ENCODE measurements at places on chromosomes 2 and 18.

DNA sequence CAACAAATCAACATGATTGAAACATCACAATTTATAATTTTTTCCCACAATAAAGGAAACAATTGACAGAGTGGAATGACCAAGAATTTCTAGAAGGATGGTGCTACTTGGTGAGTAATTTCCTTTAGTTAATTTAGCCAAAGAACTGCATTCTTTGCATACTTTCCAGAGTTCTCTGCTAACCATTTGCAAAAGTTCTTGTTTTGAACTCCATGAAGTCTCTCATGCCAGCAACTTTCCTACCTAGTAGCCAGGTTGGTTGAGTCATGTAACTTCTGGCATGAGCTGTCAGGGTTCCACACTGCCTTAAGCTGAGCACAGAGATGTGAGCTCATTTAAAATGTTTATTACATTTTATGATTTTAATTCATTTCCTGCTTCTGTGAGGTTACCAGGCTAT lies 539.6 kb downstream of the PID1 start:
- DNase-seq = no peak

DNA sequence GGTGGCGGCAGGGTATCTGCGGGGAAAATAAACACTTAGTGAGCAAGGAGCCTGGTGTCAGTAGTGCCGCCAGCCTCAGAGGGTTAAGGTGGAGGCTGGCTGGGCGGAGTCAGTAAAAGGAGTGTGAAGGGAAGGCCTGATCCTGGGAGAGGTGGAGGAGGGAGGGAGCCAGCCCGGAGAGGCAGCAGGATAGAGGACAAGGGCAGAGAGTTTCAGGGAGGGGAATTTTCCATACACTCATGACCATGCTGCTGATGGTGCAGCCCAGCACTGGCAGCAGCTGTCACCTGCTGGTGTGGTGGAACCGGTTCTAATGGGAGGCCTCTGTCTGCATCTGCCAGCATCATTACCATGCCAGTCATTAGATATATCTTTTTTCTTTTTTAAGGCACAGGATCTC lies 2.0 kb upstream of the TEX44 start:
- no peak for DNase-seq

DNA sequence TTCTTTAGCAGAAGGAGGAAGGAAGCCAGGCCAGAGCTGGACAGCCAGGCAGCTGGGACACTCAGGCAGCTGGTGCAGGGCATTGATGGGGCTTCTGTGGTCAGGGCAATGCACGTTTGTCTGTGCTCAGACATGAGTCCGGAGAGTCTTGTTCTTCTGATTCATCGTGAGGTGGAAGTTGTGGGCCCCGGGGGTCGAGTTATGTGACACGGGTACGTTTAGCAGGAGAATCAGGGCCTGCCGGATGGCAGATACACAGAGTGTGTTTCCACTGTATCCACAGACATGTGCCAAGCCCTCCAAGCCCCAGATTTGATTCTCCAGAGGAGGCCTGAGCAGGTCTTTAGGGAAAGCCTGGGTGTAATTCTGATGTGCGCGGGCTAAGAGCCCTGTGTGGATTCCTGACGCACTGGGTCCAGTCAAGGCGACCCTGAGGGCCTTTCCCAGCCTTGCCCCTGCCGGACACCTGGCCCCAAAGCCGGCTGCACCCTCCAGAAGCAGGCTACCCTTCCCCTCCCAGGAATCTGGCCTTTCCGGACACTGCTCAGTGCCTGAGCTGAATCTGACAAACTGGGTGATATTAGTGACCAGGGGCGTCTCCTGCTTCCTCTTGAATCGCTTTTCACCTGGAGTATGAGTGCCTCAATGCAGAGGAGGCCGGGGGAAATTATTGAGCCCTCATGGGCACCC lies 10.1 kb downstream of the ARHGEF4 start:
- DNase-seq = peak; percentile 76

DNA sequence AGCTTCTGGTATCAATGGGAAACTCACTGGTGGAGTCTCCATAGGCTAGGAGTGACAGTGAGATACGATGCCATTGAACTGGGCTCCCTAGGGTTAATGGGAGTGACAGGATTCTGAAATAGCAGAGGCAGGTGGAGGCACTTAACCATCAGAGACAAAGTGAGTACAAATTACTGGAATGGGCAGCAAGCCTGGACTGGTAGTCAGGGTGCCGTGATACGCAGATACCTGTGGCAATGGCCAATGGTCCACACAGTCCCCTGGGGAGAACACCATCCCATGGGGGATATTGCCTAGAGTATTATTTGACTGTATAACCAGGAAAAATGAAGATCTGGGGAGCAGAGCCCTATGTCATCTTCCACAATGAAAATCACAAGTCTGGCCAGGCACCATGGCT lies 17.3 kb downstream of the CHCHD5 start:
- no peak for DNase-seq

DNA sequence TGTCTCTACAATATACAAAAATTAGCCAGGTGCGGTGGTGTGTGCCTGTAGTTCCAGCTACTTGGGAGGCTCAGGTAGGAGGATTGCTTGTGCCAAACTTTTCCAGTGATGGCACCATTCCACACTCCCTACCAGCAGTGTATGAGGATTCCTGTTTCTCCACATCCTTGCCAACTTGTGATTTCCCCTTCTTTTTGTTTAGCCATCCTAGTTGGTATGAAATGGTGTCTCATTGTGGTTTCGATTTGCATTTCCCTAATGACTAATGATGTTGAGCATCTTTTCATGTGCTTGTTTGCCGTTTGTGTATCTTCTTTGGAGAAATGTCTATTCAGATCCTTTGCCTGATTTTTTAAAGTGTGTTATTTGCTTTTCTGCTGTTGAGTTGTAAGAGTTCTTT lies 41.0 kb downstream of the EPB41L5 start:
- DNase-seq = no peak

GRCh38 chr2:121333834-121334558 lies 49.0 kb upstream of the TFCP2L1 start:
- DNase-seq = no peak

DNA sequence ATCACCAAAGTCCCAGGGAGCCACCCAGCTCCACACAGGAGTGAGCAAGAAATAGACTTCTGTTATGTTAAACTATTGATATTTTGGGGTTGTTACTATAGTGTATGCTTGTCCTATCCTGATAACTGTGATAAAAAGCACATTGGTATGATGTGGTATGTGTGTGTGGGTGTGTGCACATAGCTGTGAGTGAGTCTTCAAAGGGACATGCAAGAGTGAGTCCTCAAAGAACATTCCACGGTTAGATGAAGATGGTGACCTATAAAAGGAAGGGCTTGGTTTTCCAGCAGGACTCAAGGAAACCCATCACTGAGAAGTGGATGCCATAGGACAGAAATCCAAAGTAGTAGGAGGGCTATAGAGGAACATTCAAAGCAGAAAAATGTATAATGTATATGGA lies 342.9 kb downstream of the TSN start:
- no peak for DNase-seq

GRCh38 chr18:3579701-3580100 lies 129.7 kb downstream of the TGIF1 start:
- peak; percentile 92 for DNase-seq

DNA sequence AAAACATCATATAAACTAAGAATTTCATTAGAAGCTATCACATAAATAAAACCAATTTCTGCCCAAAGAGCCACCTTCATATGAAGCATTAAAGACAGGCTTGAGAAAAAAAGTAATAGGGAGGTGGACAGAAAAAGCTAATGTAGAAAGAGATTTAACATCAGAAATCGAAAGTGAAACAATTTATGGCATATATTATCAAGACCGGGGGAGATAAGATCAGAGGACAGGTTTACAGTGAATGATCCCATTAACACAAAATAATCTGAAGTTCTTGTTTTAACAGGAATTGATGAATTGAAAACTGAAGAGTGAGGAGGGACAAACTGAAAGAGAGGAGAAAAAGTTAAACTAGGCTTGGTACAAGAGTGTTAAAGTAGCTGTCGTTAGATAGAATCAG lies 786.3 kb upstream of the FSHR start:
- no peak for DNase-seq

DNA sequence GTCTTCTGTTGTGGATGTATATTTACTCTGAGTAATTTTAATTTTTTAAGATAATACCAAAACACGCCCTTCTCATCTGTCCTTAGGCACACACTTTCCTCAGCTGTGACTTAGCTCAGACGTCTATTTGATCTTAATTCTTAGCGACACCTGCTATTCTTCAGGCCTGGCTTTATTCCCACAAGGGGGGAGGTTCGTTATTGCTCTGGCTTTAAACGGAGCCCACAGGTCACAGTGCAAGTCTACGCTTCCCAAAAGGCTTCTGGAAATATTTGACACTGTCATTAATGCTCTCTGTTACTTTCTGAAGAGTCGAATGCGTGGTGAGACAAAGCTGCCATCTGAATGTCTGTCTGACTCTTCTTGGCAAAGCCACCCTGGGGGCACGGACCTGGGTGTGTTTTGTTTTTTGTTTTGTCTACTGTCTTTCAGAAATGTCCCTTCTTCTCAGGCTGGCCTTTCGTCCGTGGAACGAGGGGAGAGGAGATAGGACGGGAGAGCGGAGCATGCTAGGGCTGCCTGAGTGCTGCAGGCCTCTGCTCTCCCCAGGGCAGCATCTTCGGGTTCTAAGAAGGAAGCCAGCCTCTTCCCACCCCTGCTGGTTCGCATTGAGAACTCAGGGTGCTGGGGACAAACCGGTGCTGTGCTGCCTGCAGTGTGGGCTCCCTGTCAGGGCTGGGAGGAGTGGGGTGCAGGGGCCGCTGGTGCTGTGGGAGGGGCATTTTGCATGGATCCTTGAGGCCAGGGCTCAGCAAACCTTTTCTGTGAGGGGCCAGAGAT lies 61.9 kb downstream of the ASAP2 start:
- DNase-seq = no peak

DNA sequence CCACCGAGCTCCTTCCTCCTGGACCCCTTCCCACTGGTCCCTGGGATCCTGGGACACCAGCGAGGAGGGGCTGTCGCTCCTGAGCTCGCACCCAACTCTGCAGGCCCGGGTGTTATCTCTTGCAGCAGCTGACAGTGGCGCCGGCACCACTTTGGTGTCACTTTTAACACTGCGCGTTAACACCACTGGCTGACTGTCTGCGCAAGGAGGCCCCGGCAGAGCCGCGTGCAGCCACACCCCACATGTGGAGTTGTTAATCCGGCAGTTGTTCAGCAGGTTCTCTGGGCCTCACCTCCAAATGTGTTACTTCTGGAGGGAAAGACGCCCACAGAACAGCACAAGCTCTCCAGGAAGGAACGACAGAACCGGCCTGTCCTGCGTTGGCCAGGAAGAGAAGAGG lies 155.0 kb upstream of the GLI2 start:
- no peak for DNase-seq

- DNase-seq = no peak
Measured at GRCh38 chr18:31258789-31259188, 59.2 kb upstream of the DSG1 start.

DNA sequence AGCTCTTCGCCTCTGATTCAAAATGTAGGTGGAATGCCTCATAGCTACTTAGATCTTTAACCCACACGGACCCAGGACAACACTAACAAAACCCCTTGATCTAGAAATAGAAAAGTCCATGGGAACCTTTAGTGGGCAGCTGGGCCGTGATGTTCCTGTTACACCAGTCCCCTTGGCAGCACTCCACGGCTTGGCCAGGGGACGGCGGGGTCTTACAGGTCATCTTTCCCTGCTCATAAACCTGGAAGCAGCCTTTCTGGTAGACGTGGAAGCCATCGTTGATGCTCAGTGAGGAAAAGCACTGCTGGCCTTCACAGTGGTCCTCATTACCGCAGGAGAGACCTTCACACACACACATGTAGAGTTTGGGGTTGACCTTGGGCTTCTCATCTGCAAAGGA lies 95.9 kb downstream of the ACVR1 start:
- no peak for DNase-seq

DNA sequence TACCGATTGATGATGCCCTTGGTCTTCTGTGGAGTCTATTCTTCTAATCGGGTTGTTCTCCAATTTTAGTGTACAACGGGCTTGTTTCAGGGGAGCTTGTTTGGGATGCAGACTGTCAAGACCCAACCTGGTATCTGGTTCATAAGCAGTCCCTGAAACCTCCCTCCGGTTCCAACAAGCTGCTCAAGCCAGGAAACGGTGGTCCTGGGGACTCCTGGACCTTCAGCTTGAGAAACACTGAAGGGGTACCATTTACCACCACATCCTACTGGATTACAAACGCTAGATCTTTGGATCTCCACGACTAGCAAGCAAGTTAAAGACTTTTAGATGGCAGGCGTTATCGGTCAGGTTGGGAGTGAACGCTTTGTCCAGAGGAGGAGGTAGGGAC lies 2.0 kb downstream of the BCL2 start:
- DNase-seq = no peak

DNA sequence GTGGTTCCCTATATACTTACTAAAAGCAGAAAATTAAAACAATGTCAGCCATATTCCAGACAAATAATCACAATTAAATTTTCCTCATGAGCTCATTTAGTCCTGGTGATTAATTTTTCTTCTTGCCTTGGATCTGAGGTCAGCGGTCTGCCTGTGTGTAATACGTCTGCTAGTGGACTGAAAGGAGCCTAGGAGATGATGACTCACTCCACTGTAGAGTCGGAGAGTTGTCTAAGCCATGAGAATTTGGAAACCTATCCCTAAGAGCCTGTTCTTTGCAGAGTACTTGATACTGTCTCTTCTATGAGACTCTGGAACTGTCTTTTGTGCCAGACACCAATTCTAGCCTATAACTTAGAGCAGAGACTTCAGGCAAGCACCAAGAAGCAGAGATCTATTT lies 94.2 kb upstream of the RAB27B start:
- no peak for DNase-seq

GRCh38 chr2:71597756-71598155 lies 144.4 kb downstream of the DYSF start:
- DNase-seq = no peak

DNA sequence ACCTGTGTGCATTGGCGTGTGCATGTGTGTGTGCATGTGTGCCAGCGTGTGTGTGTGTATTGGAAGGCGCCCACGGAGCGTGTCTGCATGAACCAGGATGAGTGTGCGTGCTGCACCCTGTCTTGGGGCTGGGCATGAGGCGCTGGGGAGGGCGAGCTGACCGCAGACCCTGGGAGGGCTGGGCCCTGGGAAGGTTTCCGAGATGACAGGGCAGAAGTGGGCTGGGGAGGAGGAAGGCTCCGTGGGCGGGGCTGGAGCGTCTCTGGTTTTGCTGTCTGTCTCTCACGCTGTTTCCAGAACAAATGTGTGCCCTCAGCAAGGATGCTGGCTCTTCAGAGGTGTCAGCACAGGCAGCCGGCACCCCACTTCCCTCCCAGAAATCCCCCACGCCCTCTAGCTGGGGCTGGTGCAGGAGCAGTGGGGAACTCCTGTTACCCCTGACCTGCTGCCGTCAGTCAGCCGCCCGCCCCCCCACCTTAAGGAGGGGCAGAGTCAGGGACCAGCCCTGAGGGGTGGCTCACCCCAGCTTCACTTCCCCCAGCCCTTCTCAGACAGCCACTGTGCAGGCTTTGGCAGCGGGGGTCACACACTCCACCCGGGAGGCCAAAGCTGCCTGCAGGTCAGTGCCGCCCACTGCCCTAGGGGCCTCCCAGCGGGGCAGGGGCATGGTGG lies at the start of gene GPR35:
GPR35 (plus strand) TSS at position 531 of the 672 bp plus-strand sequence. CDS start 4,473 bp downstream, outside the sequence.
- DNase-seq = peak; percentile 99

GRCh38 chr18:11883153-11883552 lies 25.0 kb downstream of the MPPE1 start:
- no peak for DNase-seq

GRCh38 chr18:23614891-23615290 lies 28.6 kb upstream of the NPC1 start:
- DNase-seq = no peak
